RPMI7951 (cell line): ENCODE measurements at places on chromosomes 7 and 10.

DNA sequence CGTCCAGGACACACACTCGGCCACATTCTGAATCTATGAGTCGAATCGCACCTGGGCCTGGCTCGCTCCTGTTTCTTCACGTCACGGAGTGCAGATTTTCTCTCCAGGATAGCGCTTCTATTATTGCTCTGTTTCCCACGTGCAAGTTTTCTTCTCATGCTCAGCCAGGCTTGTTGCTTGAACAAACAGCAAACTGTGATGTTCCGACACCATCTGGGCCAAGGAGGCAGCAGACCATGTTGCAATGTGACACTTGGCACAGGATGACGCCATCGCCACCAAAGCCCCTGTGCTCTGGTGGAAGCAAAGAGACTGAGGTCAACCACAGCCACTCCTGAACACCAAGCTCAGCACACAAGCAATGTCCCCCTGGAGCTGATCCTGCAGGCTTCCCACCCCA, 507.1 kb upstream of the ADARB2 start:
- no peak for DNase-seq

- DNase-seq: no peak
Measured at GRCh38 chr7:136495081-136495480, 373.4 kb upstream of the CHRM2 start.

- DNase-seq: no peak
Measured at GRCh38 chr7:27189295-27189996, 4.4 kb upstream of the HOXA11 start.

GRCh38 chr7:48213226-48213625, 42.0 kb downstream of the ABCA13 start:
- DNase-seq: no peak

DNA sequence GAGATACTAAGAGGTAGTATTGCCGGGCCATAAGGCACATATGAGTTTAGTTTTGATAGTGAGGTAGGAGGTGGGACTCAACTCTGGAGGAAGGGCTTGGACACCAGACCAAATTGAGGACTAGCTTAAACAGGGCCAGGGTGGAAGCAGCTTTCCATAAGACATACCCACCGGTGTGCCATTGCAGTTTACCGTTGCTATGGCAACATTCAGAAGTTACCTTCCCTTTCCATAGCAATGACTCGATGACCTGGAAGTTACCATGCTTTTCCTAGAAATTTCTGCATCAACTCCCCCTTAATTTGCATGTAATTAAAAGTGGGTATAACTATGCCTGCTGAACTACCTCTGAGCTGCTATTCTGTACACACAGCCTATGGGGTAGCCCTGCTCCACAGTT, 10.9 kb upstream of the SNX10 start:
- no peak for DNase-seq

DNA sequence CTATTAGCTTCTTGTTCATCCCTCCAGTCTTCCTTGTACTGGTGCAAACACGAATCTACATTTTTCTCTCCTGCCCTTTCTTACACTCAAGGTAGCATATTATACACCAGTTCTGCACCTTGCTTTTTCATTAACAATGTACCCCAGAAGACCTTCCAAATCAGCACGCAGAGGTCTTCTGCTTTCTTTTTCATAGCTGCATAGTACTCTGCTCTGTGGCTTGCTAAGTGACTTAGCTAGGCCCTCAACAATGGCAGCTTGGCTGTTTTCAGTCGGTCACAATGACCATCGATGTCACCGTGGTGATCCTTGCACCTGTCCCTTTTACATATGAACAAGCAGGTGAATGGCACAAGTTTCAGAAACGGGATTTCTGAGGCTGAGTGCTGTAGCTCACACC, 5.1 kb upstream of the MAFK start:
- DNase-seq: no peak

GRCh38 chr10:26438534-26439341, 597 bp downstream of the APBB1IP start:
- peak; percentile 55 for DNase-seq

DNA sequence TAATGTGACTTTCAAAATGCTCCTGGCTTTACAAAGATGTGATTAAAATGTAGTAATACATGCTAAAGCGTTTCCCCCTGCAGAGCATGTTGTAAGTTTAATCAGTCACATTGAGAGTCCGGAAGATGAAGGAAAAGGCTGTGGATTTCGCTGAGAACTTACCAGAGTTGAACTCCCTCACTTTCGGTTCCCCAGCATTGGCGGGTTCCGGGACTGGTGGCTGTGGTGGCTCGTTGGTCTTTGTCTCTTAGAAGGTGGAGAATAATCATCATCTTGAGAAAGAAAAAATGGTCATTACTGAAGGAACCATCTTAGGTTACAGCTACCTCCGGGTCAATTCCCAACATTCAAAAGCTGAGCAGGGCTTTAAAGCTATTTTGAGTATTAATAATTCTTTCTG, 9.6 kb upstream of the NUPR2 start:
- no peak for DNase-seq

GRCh38 chr10:43671659-43672531, 23.2 kb upstream of the ZNF32 start:
- peak; percentile 66 for DNase-seq

DNA sequence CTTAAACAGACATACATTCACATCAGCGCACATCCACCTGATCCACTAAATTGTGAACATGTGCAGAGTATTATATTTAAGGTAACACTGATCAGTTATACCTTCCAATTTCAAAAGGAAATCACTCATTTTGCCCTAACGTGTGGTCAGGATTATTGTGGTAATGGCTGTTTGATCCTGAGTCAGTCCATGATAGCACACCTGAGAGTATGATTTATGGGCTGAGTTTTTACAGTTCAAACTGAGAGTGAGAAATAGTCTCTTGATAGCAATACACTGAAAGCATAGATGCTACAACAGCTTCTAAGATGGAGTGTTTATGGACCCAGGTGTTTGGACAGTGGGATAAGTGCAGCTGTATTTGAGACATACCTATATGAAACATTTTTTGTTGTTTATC, 96.7 kb downstream of the KIF20B start:
- no peak for DNase-seq

DNA sequence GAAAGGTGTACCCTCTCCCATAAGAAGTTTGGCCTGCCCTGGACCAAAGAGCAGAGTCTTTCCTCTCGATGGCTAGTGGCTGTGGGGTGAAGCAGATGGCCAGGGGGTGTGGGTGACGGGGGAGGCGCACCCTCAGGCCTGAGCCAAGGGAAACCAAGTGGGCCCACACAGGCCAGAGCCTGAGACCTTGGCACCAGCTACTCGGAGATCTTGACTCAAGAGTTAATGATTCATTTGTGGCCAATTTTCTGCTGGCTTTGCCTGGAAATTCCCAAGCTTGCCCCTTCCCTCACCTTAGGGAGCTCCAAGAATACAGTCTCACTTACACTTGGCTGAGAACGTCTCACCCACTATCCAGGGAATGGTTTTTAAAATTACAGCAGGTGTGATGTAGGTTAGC, 42.7 kb downstream of the ZMIZ1 start:
- peak; percentile 90 for DNase-seq

GRCh38 chr7:81743201-81743600, 26.6 kb downstream of the HGF start:
- no peak for DNase-seq

DNA sequence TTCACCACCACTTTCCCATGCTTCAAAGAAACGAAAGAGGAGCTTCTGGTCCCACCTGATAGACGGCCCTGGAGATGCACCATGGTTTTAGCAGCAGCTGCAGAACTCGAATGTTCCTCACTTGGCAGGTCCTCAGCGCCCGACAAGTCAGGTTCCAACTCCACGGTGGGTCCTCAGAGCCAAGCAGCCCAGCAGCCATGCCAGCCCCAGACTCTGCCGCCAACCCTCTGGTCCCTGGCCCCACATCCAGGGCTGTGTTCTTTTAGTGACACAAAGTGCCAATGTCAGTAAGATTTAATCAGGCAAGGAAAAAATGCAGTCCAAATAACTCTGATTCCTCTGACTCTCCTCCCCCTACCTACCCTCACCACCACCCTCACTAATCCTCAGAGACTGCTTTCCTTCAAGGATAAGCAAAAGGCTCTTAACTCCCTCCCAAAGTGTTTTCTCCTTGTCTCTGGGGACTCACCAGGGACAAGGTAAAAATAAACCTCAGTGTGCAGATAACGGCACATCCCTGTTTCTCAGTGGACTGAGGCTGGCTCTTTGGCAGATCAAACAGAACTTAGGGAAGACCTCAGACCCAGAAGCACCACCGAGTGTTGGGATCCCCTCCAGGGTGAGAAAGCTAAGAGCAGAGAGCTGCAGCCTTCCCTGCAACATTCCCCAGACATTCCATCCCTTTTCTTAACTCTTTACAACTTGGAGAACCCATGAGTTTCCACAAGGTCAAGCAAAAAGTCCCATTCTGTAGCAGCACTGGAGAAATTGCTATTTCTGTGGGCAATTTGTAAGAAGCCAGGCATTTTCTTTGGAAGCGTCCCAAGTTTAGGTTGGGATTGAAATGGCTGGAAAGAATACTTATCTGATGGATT, 358.9 kb downstream of the FRMD4A start:
- DNase-seq: peak; percentile 85

GRCh38 chr7:98970016-98970615, 91.8 kb downstream of the TRRAP start:
- no peak for DNase-seq

- DNase-seq: no peak
Measured at GRCh38 chr10:50620899-50621298, 2.9 kb downstream of the SGMS1 start.

DNA sequence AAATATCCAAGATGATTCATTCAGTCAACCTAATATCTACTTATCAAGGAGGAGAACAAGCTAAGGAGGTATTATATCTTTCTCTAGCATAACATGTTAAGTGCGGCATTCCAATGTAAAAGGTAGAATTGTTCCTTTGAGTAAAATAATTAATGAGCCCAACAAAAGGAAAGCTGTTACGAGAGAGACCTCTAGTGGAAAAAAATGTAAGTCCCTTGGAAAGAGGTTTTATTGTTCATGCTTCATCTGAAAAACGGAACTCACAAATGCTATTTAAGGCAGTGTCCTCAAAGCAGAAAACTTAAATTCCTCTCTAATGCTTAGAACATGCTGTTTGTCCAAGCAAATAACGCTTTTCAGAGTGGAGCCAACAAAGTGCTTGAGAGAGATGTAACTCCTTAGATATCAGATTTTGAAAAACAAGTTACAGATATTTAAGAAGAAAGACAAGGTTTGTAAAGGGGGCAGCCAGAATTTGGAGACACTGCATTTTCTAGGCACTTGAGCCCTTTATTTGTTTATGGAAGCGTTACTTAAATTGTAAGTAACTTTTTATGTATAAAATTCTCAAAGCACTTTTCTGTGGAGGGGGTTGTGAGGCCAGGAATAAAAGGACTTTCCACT, 119.9 kb downstream of the TFEC start:
- peak; percentile 39 for DNase-seq

DNA sequence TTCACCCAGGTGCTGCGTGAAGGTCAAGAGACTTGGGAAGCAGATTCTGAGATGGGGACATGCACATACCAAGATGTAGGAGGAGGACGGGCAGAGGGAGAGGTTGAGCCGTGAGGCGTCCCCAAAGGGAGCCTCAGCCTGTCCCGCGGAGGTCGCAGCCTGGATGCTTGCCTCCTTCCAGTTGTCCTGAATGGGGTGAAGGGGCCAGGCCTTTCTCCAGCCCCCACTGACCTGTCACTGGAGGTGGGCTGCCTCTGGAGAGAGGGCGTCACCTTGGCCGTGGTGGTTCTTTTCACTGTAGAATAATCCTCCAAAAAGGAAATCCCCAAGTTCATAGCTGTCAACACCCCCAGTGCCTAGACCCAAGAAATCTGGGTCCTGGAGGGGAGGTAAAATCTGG, 283.0 kb upstream of the VSTM2A start:
- DNase-seq: no peak

GRCh38 chr7:47435889-47436312, 146.0 kb downstream of the TNS3 start:
- DNase-seq: peak; percentile 83

- no peak for DNase-seq
Measured at GRCh38 chr7:158687406-158687805, 17.2 kb downstream of the NCAPG2 start.

- no peak for DNase-seq
Measured at GRCh38 chr7:17178545-17178944, 119.9 kb upstream of the AHR start.

- DNase-seq: peak; percentile 31
Measured at GRCh38 chr10:36448760-36449691, 676.4 kb upstream of the ANKRD30A start.

DNA sequence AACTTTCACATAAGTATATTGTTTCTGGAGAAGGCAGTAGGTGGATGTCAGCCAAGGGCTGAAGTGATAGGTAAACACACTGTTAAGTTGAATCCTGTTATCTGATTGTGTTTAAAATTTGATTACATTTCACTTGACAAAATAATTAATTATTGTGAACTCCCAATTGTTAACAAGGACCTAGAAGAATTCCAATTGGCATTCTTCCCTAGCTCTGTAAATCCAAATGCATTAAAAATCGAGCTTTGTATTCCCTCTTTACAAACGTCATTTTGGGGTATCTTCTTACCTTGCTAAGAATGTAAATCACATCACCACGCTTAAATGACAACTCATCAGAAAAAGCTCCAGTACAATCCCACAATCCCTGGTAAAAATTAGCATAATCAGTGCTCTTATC, 179.9 kb downstream of the SKAP2 start:
- DNase-seq: no peak

DNA sequence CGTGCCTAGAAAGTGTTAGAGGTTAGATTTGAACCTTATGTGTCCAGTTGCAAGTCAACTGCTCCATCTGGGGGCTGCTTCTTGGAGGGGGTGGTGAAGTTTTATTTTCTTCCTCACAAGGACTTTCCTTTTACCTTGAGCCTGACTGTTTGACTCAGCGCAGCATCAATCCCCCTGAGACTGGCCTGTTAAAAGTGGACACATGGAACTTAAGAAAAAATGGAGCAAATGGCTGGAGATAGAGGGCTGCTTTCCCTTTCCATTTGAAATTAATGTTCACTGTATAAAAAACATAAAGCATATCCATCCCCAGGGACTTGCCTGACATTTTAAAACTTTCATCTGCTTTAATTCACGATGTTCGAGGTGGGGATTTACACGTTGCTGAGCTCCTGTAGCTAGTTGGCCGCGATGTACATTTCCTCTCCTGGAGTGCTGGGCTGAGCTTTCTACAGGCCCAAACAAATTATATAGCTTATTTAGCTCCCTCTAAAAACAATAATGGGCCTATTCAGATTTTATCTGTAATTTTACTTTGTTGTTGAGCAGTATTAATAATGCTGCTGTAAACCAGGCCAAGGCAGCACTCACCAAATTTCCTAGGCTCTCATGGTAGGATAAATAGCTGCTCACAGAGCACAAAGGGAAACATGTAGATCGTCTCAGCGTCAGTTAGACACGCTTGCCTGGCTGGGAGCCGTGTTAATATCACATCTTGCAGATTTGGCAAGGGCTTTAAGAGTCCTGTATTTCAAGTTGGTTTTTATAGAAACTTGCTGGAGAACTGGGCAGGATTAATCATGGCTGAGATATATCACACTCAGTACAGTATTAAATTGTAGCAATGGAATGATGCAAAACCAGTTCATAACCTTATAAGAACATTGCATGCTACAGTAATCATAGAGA, 251.5 kb downstream of the LRMDA start:
- no peak for DNase-seq

- DNase-seq: no peak
Measured at GRCh38 chr10:31757386-31757791, 171.2 kb downstream of the ARHGAP12 start.
